ENCODE measurements at places on chromosomes 5 and 9.

DNA sequence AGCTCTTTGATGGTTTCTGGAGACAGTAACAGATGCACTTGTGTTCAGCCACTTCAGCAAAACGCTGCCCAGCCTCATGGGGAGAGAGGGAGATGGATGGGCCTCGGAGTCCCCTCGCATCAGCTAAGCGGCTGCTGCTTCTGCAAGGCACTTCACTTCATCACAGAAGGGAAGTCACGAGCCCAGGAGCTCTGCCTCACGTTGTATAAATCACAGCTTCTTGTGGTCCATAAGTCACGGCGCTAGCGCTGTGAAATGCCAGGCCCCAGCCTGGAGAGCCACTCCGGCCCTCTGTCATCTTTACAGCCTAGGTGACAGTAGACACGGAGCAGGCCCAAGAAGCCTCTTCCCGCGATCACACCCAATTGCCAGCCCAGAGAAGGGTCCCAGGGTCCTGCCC lies 23.4 kb downstream of the DBH start:
- DNase-seq = no peak

GRCh38 chr9:131037335-131038255 lies 28.6 kb downstream of the LAMC3 start:
- no peak for DNase-seq

DNA sequence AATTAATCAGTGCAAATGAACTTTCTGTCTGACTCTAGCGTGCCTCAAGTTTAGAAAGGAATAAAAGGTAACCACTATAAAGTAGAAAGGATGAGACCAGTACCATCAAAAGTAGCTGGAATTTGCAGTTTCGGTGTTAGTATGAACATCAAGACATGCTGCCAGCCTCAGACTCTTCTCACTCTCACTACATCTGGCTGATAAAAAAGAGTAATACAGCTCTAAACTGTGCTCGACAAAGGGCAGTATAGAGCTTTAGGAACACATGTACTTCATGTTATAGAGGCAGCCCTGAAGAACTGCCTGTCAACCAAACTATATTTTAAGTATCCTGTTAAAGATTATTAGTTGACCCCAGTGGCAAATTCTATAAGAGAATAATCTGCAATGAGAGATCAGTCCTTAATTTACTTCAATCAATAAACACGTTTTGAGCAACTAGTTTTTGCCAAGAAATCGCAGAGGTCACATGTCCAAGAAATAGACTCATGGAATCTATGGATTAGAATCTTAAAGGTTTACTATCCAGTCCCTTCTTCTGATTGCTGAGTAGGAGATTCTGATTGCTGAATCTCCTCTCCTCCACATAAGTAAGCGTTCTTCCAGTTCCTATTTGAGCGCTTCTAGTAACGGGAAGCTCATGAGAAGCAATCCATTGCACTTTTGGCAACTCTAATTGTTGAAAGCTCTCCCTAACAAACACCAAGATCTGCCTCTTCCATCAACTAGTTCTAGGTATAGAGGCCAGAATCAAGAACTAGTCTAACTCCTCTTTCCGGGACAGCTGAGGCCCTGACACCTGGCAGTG lies 941 bp downstream of the XPA start:
- DNase-seq = no peak

- DNase-seq = no peak
These were observed 125.0 kb downstream of the LHFPL2 start for GRCh38 chr5:78523314-78524193.

GRCh38 chr9:82424599-82425120 lies 436.1 kb downstream of the SPATA31D1 start:
- no peak for DNase-seq

DNA sequence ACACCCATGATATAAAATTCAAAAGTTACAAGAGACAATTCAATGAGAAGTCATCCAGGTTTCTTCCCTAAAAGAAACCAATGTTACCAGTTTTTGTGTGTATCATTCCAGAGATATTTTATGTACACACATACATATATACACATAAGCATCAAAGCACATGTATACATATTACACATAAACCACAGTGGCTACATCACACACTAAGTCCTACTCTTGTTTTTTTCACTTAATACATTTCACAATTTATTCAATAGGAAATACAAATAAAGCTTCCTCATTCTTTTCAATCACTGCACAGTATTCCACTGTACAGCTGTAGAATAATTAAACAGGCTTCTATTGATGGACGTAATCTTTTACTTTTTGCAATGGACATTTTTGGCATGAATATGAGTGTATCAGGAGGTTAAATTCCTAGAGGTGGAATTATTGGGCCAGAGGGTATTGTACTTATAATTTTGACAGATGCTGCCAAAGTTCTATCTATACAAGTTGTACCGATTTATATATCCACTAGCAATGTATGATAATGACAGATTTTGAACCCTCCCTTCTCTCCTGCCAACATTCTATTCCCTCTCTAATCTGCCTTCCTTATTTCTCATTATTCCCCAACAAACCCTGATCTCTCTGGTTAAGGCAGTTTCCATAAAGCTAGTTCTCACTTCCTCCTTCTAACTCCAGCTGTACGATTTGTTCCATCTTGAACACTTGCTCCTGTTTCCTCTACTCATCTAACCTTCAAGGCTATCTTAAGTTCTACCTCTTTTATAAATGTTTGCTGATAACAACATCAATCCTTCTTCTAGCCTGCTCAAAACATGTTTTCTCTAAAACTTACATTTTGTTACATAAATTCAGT lies 35.2 kb downstream of the MRPS27 start:
- DNase-seq = no peak

GRCh38 chr5:42963412-42963811 lies 76.7 kb downstream of the ANXA2R start:
- no peak for DNase-seq

GRCh38 chr9:23005156-23005555 lies 558.5 kb downstream of the DMRTA1 start:
- no peak for DNase-seq

GRCh38 chr9:133635533-133636531 lies at the start of gene DBH:
Gene DBH, plus strand, starts transcription at chr9:133636363. Its CDS starts 9 bp downstream, at chr9:133636372.
- no peak for DNase-seq

GRCh38 chr5:59371525-59372127 lies 521.9 kb downstream of the PDE4D start:
- DNase-seq = no peak

DNA sequence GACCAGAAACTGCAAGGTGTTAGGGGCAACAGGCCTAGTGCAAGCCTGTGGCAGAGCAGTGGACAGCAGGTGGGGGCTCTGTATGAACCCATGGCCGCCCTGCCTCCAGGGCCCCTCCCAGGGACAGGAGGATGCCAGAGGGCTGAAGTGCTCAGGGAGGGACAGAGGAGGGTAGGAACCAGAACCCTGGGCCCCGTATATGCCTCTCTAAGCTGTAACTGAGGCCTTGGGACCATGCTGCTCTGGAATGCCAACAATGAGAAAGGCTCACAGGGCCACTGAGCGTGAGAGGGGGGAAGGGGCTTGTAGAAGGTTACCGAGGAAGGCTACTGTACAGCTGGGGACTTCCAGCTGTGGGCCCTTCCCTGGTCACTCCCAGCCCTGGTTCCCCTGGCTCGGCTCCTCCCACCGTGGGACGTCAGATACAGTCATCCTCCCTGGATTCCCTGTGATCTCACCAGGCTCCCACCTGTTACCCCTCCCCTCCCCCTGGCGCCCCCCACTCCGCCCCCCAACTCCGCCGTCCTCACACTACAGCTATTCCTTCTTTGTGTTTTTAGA lies 21.1 kb downstream of the AQP7 start:
- no peak for DNase-seq

DNA sequence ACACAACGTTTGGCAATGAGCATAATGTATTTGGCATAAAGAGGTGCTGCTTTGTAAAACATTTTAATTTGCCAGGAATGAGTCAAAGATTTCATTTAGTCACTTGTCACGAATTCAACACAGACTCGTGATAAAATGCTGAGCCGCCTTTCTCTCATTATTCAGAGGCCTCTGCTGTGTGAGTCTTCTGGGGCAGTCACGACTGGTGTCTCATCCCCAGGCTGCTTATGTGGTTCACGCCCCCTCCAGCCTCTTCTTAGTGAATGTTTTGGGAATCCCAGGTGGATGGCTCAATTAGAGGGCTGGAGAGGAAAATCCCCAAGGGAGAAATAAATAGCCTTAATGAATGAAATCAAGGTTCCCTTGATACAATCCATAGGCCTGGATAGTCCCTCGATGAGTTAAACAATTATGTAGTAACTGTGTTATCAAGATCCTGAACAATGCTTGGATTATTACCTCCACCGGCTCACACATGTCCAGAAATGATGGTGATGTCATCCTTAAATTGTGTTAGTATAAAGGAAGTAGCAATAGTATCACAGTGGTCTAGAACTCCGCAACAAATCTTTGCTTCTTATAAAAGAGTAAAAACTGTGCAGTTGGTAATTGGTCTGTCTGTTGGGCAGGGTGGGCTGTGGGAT lies 192.1 kb upstream of the ADAMTS16 start:
- no peak for DNase-seq

- no peak for DNase-seq
These were observed 39.2 kb upstream of the GCNT4 start for GRCh38 chr5:75091597-75091996.

DNA sequence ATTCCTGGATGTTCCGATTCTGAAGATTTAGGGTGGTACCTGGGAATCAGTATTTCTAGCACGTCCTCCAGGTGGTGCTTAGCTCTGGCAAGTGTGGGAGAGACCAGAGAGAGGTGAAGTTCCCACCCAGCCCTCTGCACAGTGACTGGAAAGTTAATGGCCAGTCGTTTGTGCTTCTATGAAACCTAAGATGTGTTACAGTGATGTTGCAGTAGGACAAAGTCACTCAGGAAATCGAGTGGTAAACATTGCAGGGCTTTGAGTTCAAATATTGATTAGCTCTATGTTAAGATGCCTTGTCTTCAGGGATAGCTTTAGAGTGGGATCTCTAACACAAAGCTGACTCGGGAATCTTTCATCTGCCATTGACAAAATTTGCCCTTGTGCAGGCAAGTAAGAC lies 55.6 kb downstream of the PIK3R1 start:
- no peak for DNase-seq

- DNase-seq = no peak
These were observed 74.7 kb downstream of the PPARGC1B start for GRCh38 chr5:149804478-149805450.

- no peak for DNase-seq
These were observed 28.6 kb upstream of the SELENOP start for GRCh38 chr5:42840269-42840668.

- DNase-seq = no peak
These were observed 2.8 kb downstream of the SHC3 start for GRCh38 chr9:89175828-89176261.

- no peak for DNase-seq
These were observed 57.6 kb downstream of the FAM81B start for GRCh38 chr5:95448789-95449188.

GRCh38 chr5:147539053-147539452 lies 29.2 kb upstream of the DPYSL3 start:
- no peak for DNase-seq

DNA sequence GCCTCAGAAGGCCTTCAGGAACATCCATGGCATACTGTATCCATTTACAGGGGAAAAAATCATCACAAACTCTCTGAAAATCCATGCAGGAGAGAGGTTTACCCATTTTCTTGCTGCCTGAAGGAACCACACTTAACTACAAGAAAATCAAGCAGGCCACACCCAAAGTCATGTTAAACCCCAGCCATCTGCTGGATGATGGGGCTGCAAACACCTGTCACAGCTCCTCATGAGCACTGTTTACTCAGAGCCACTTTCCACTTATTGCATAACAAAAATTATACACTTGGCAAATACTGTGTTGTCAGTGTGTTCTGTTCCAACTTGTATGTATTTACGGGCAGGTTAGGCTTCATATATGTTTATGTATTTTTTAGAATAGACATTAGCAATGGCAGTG lies 35.8 kb downstream of the PPIC start:
- DNase-seq = no peak

DNA sequence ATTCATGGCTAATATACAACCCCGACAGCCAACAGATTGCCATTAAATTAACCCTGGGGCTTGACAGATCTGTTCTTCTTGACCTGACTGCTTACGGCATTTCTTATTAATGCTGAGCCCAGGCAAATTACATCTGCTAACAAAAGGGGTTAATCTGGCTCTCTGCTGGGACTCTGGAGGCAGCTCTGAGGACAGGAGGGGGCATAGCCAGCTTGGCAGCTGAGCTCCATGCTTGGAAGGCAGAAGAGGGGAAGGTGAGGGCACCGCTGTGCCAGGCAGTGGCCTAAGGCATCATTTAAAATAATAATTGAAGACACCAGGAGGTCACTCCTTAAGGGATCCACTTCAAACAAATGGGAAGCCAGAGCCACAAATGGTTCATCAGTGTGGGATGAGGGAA lies 126.0 kb upstream of the GPR151 start:
- no peak for DNase-seq

DNA sequence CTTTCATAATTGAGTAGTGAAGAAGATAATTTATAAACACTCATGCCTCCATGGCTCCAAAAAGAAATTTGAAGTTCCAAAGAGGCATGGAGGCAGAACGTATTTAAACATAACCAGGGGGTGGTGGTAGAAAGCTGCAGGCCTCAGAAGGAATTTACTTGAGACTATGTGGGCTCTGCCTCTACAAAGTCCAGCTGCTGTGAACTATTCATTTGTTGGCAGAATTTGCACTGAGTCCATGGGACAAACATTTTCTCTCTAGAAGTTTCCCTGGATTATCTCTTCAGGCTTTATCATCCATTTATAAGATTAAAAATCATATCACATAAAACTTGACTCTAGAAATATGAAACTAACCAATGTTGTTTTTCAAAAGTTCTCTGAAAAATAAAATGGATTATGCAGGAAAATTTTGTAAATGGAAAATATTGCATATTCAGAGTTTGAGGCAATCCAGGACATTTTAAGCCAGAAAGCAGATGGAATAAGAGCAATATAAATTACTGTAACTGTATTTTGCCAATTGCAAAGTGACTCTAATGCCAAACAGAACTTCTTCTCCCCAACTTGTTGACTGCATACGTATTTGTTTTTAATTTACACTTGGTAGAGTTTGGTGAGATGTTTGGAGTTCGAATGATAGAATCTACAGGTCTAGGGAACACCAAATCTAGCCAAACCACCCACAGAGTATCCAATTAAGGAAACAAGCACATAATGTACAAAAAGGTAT lies 258.2 kb downstream of the ENC1 start:
- DNase-seq = no peak

DNA sequence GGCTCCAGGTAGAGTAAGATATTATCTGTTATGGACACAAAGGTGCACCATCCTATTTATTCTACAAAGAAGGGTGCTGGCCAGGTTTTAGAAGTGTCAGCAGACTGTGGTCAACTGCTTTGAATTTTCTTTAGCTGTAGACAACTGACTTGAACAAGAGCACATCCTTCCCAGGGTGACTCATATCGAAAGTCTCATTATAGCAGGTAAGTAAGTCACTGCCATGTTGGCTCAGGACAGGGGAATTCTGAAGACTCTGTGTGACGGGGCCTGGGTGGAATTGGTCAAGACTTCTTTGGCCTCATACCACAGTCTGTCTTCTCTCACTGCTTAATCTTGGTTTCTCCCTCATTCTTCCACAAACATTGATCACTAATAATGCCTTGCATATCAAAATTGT lies 214.5 kb upstream of the CDH9 start:
- no peak for DNase-seq

GRCh38 chr5:10246761-10247160 lies 2.9 kb downstream of the ATPSCKMT start:
- DNase-seq = no peak

- no peak for DNase-seq
These were observed 215.6 kb upstream of the ADAMTS16 start for GRCh38 chr5:4924577-4924976.

Measured in HS-27A (cell line).